Activated T-cell treated with anti-CD3 and anti-CD28 coated beads, Interleukin-2, amount 50 U/mL, for 4 hours (primary cell): ENCODE measurements at places on chromosomes 2 and 18. TPM values are rescaled to one million over a fixed set of nuclear protein-coding genes. Genes with fewer than 3 reads are reported as not detected.

The RTKN gene
- 0.71 TPM for total RNA-seq

The PSMA8 gene
- 1.0 TPM for total RNA-seq

The HOXD11 gene
- total RNA-seq: not detected

The POTEJ gene
- not detected for total RNA-seq

The PARD3B gene
- 0.27 TPM for total RNA-seq

The CAVIN2 gene
- 0.08 TPM for total RNA-seq

The EFR3B gene
- 0.54 TPM for total RNA-seq

The SERPINB11 gene
- total RNA-seq: not detected

The SLC11A1 gene
- total RNA-seq: 0.05 TPM

The RGPD3 gene
- 0.16 TPM for total RNA-seq

The B4GALT6 gene
- total RNA-seq: 0.84 TPM

The TTR gene
- total RNA-seq: 0.30 TPM
